Gastrocnemius medialis (tissue), 4 donors: ENCODE measurements at places on chromosomes 16 and 17. TPM values are rescaled to one million over a fixed set of nuclear protein-coding genes. Genes with fewer than 3 reads are reported as not detected.

The COX4I1 gene
- 685 TPM for total RNA-seq

The NPIPA3 gene
- total RNA-seq = not detected

DNA sequence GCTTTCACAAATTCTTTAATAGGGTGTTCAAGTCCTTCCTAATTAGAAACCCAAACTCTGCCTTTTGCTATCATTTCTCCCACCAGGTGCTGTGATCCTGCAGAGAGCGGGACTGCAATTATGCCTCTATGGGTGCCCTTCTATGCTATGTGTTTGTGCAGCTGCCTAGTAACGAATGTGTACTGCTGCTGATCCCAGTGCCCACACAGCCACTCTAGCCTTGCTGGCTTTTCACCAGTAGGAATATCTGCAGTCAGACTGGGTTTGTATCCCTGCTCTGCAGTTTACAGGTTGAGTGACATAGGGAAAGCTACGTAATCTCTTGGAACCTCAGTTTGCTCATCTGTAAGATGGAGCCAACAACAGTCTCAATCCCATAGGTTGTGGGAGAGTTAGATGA lies 179.6 kb upstream of the IRX3 start:
- DNase-seq = no peak
- H3K4me3 ChIP-seq = no peak overlapping the region
- H3K27ac ChIP-seq = no peak overlapping the region
- no peaks in the 10 kb centered on the region for H3K27me3 ChIP-seq
- H3K36me3 ChIP-seq = no peaks in the 10 kb centered on the region
- no peaks in the 10 kb centered on the region for H3K4me1 ChIP-seq

GRCh38 chr17:43636426-43636825 lies 25.3 kb downstream of the MEOX1 start:
- no peaks in the 10 kb centered on the region for H3K27me3 ChIP-seq
- no peak overlapping the region for H3K27ac ChIP-seq
- H3K36me3 ChIP-seq = no peaks in the 10 kb centered on the region
- DNase-seq = no peak
- H3K4me1 ChIP-seq = no peaks in the 10 kb centered on the region

DNA sequence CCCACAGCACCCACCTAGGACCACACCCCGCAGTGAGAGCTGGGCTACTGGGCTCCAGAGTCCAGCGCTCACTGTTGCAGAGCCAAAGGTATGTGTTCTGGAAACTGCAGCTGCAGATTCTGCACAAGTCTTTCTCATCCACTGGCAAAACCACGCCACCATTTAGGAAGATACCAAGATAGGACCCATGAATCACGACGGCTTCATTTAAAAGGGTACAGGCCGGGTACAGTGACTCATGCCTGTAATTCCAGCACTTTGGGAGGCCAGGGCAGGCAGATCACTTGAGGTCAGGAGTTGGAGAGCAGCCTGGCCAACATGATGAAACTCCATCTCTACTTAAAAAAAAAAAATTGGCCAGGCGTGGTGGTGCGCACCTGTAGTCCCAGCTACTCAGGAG lies 18.8 kb downstream of the FOXF1 start:
- H3K36me3 ChIP-seq = peaks cover 18% of the 10 kb centered on the region
- no peak overlapping the region for H3K27ac ChIP-seq
- H3K27me3 ChIP-seq = peaks cover 4% of the 10 kb centered on the region

DNA sequence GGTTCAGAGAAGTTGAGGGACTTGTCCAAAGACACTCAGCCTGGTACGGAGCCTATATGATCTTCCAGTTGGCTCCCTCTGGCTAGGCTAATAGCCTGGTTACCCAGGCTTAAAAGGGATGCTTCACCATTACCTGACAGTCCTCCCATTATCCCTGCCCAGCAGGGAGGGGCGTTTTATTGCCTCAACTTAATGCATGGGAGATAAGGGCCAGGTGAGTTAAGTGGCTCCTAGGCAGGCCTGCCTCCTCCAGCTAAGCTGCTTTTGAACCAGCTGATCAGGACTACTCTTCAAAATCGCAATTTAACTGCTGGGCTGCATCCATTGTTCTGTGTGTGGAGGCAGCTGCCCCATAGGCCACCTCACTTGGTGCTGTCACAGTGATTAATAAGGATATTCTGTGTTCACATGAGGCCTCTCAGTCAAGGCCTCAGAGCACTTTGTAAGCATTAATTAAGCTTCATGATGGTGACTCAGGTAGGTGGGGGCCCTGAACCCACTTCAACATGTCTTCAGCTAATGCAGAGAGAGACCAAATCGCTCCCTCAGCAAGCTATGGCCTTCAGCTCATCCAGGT lies 27.9 kb downstream of the SMPD3 start:
- no peak for DNase-seq
- H3K36me3 ChIP-seq = no peaks in the 10 kb centered on the region
- no peaks in the 10 kb centered on the region for H3K27me3 ChIP-seq
- no peaks in the 10 kb centered on the region for H3K4me1 ChIP-seq
- no peak overlapping the region for H3K4me3 ChIP-seq

DNA sequence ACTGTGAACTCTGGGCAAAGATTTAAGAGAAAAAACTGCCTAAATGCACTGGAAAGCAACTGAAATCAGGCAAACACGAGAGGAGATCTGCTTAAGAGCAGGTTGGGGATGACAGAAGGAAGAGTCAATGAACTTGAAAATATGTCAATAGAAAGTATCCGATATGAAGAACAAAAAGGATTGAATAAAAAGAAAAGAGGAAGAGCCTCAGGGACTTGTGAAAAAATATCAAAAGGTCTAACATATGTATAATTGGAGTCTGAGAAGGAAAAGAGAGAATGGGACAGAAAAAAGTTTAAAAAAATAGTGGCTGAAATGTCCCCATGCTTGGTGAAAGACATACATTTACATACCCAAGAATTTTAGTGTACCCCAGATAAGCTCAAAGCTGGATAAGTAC lies 195.5 kb downstream of the COPRS start:
- no peaks in the 10 kb centered on the region for H3K4me1 ChIP-seq
- DNase-seq = no peak
- no peak overlapping the region for H3K27ac ChIP-seq

- H3K27me3 ChIP-seq = no peaks in the 10 kb centered on the region
- no peak overlapping the region for H3K27ac ChIP-seq
- H3K36me3 ChIP-seq = no peaks in the 10 kb centered on the region
- no peaks in the 10 kb centered on the region for H3K4me1 ChIP-seq
- no peak for DNase-seq
Measured at GRCh38 chr17:73427198-73427597, 115.4 kb upstream of the CDC42EP4 start.
